Cardiac muscle cell (in vitro differentiated cells and primary cell): ENCODE measurements at places on chromosomes 7 and 10. TPM values are rescaled to one million over a fixed set of nuclear protein-coding genes. Genes with fewer than 3 reads are reported as not detected.

- no peaks in the 10 kb centered on the region for H3K4me1 ChIP-seq
- no peak overlapping the region for H3K4me3 ChIP-seq
- no peak for DNase-seq
- H3K36me3 ChIP-seq, result no peaks in the 10 kb centered on the region
- H3K27ac ChIP-seq, result no peak overlapping the region
Observed at GRCh38 chr10:36381748-36382147, 739.7 kb upstream of the FZD8 start.

DNA sequence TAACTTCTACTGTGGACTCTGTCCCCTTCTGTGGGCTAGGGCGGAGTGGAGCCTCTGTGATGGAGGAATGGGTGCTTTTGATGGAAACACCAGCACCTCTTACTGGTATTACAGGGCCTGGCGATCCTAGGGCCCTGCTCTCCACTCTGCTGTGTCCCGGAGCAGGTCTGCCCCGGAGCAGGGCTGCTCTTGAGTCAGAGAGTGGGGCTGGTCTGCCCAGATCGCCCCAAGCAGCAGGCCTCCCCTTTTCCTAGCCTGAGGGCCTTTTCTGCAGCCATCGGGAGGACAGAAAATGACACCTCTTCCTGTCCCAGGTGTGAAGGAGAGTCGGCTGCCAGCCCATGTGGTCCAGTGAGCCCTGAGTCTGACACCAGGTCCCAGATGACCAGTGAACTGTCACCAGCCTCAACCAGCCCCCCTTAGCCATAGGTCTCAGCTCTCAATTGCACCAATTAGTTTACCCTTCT lies 1.4 kb downstream of the ZNF282 start:
- peak; percentile 12 for DNase-seq
- peak overlapping the region; percentile 96 for H3K27ac ChIP-seq

Gene TMEM176B
- total RNA-seq, result 25.6 and 30.6 TPM in 2 replicates

Gene H2BK1
- not detected in 2 replicates for total RNA-seq

- H3K4me1 ChIP-seq, result no peaks in the 10 kb centered on the region
- DNase-seq, result peak; percentile 77
- no peaks in the 10 kb centered on the region for H3K36me3 ChIP-seq
- no peak overlapping the region for H3K4me3 ChIP-seq
Observed at GRCh38 chr7:114973147-114973546, 51.3 kb downstream of the MDFIC start.

GRCh38 chr10:77228559-77228958 lies 409.0 kb downstream of the KCNMA1 start:
- no peaks in the 10 kb centered on the region for H3K27me3 ChIP-seq
- no peak overlapping the region for H3K27ac ChIP-seq
- DNase-seq, result no peak
- H3K36me3 ChIP-seq, result no peaks in the 10 kb centered on the region
- peaks cover 9% of the 10 kb centered on the region for H3K4me1 ChIP-seq

Gene LIPK
- total RNA-seq, result not detected in 2 replicates

- H3K27ac ChIP-seq, result no peak overlapping the region
- no peaks in the 10 kb centered on the region for H3K36me3 ChIP-seq
- no peak overlapping the region for H3K4me3 ChIP-seq
- H3K27me3 ChIP-seq, result no peaks in the 10 kb centered on the region
Observed at GRCh38 chr7:132116369-132116768, 459.9 kb downstream of the PLXNA4 start.

DNA sequence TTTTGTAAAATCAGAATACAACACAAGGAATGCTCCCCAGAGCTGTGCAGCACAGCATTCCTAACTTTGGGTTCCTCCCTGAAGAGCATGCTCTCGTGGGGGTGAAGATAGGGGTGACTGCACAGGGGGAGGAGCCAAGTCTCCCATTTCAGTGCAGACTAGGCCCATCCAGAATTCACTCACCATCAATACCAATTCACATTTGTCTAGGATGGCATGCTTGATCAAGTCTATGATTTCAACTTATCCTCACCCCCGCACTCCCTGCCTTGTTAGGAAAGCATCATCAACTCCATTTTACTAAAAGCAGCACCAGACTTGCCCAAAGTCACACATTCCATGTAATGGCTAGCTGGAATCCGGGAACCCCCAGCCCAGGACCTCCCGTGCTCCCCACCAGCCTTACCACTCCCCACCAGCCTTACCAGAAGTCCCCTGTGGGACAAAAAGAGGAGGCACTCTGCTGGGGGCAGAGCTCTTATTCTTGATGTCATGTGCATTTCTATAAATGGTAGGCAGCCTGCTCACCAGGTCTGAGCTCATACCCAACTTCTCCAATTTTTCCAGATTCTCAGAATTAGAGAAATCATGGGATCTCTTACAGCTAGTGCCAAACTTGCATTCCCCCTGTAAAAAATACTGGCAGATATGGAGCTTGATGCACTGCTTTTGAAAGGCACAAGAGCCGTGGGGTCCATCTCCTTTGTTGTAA lies 6.2 kb downstream of the PARP12 start:
- H3K27me3 ChIP-seq, result no peaks in the 10 kb centered on the region
- H3K4me1 ChIP-seq, result peaks cover 5% of the 10 kb centered on the region
- no peak for DNase-seq
- no peak overlapping the region for H3K27ac ChIP-seq
- no peaks in the 10 kb centered on the region for H3K36me3 ChIP-seq
- H3K4me3 ChIP-seq, result no peak overlapping the region

- peak; percentile 77 for DNase-seq
- no peaks in the 10 kb centered on the region for H3K36me3 ChIP-seq
- no peak overlapping the region for H3K4me3 ChIP-seq
- no peaks in the 10 kb centered on the region for H3K4me1 ChIP-seq
Observed at GRCh38 chr10:19730167-19730906, 85.9 kb upstream of the PLXDC2 start.

DNA sequence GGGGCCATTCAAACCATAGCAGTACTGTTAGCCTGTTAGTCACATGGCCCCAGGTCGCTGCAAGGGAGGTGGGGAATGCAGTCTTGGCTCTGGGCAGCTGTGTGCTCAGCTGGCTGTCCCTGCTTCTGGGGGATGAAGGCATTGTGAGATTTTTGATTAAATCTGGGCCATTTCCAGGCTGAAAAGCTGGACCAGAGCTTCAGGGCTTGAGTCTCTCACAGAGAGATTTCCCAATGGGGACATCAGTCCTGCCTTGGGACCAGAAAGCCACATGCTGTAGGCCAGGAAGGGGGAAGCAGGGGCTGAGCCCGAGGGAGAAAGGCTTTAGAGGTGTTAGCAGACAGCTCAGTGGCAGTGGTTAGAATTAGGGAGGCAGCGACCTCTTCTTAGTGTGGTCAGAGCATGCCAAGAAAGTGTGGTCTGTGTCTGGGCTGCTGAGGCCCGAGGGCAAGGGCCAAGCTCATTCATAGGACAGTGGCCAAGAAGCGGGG lies 33.6 kb downstream of the PALD1 start:
- H3K4me1 ChIP-seq, result peaks cover 38% of the 10 kb centered on the region
- no peak for DNase-seq
- no peak overlapping the region for H3K27ac ChIP-seq
- no peaks in the 10 kb centered on the region for H3K27me3 ChIP-seq
- H3K36me3 ChIP-seq, result no peaks in the 10 kb centered on the region

DNA sequence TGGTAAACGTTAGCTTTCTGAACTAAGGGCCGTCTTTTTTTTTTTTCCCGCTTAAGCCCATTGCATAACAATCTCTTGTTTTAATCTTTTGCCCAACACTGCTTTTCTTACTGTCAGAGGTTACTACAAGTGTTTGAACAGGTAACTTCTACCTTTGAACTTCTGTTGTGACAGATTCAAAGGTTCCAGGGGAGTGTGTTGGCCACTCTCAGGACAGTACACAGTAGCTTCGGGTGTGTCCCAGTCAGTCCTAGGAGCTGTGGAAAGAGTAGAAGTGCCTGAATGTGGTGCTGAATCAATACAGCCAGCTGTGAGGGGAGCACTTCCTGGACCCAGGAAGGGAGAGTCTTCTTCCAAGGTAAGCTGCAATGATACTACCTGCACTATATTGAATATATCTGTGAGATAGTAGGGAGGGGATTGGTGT lies at the start of gene ACSL5:
ACSL5 (plus strand) TSS at position 205 of the 427 bp plus-strand sequence. CDS start 20,831 bp downstream, outside the sequence.
- H3K4me3 ChIP-seq, result no peak within 1 kb of the TSS
- no peaks in the 10 kb centered on the region for H3K4me1 ChIP-seq
- no peaks in the 10 kb centered on the region for H3K27me3 ChIP-seq
- no peak for DNase-seq
- no peak within 1 kb of the TSS for H3K27ac ChIP-seq

Gene SH2B2
- total RNA-seq, result 12.7 and 17.4 TPM in 2 replicates

DNA sequence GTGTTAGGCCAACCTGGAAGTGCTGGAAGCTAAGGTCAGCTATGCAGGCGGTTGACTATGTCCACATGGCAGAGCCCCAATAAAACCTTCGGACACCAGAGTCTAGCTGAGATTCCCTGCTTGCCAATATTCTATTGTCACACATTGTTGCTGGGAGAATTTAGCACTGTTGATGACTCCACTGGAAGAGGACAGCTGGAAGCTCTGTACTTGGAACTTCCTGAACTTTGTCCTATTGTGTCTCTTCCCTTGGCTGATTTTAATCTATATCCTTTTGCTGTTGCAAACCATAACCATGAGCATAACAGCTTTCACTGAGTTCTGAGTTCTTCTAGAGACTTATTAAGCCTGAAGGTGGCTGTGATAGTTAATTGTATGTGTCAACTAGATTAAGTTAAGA lies 12.0 kb downstream of the XRCC2 start:
- H3K4me3 ChIP-seq, result no peak overlapping the region
- H3K4me1 ChIP-seq, result peaks cover 14% of the 10 kb centered on the region
- no peak for DNase-seq
- no peaks in the 10 kb centered on the region for H3K27me3 ChIP-seq
- no peak overlapping the region for H3K27ac ChIP-seq

Gene TNRC18
- 111 and 180 TPM in 2 replicates for total RNA-seq

Gene MMD2
- total RNA-seq, result not detected in 2 replicates

Gene POLR3A
- total RNA-seq, result 15.5 and 19.5 TPM in 2 replicates

GRCh38 chr10:86007171-86007570 lies 359.4 kb downstream of the GRID1 start:
- no peak for DNase-seq
- no peaks in the 10 kb centered on the region for H3K36me3 ChIP-seq
- H3K4me1 ChIP-seq, result peaks cover 8% of the 10 kb centered on the region
- no peak overlapping the region for H3K27ac ChIP-seq

- no peaks in the 10 kb centered on the region for H3K27me3 ChIP-seq
- no peak overlapping the region for H3K4me3 ChIP-seq
- no peaks in the 10 kb centered on the region for H3K36me3 ChIP-seq
- H3K27ac ChIP-seq, result no peak overlapping the region
Observed at GRCh38 chr7:77330169-77330882, 85.8 kb downstream of the GSAP start.

- H3K4me1 ChIP-seq, result peaks cover 19% of the 10 kb centered on the region
- no peak overlapping the region for H3K4me3 ChIP-seq
- H3K27me3 ChIP-seq, result no peaks in the 10 kb centered on the region
- DNase-seq, result no peak
- H3K36me3 ChIP-seq, result no peaks in the 10 kb centered on the region
- H3K27ac ChIP-seq, result no peak overlapping the region
Observed at GRCh38 chr10:119737823-119738222, 12.0 kb downstream of the INPP5F start.

DNA sequence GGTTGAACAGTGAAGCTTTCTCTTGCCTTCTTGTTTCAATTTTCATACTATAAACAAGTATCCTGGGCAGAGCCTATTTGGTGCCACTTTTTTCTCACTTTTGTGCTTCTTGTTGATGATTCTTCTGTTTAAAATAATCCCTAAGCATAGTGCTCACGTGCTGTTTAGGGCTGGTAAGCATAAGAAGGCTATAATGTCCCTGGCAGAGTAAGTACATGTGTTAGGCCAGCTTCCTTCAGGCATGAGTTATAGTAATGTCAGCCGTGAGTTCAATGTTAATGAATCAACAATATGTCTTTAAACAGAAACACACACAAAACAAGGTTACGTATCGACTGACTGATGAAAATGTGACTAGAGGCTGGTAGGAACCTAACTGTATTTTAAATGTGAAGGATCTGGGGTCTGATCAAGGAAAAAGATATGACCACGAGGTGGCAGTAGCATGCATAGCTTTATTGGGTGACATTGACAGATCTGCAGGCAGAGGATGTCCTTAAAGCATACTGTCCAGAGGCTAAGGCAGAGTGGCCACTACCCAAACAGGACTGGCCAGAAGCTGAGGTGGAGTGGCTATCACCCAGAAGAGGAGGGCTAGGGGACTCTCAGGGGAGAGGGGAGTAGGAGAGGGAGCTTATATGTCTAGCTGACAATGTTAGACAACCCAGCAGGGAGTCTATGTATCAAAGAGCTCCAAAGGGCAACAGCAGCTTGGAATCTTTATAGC lies 113.7 kb downstream of the BRAF start:
- no peak overlapping the region for H3K27ac ChIP-seq
- no peaks in the 10 kb centered on the region for H3K27me3 ChIP-seq
- peaks cover 5% of the 10 kb centered on the region for H3K4me1 ChIP-seq
- no peak overlapping the region for H3K4me3 ChIP-seq
- peak; percentile 79 for DNase-seq
- H3K36me3 ChIP-seq, result no peaks in the 10 kb centered on the region

Gene R3HCC1L
- total RNA-seq, result 15.2 and 16.9 TPM in 2 replicates
